ENCODE measurements at places on chromosomes 4 and X. TPM values are rescaled to one million over a fixed set of nuclear protein-coding genes. Genes with fewer than 3 reads are reported as not detected.
A peak's percentile ranks its signal among the peaks of the same experiment; 100 is the strongest.

DNA sequence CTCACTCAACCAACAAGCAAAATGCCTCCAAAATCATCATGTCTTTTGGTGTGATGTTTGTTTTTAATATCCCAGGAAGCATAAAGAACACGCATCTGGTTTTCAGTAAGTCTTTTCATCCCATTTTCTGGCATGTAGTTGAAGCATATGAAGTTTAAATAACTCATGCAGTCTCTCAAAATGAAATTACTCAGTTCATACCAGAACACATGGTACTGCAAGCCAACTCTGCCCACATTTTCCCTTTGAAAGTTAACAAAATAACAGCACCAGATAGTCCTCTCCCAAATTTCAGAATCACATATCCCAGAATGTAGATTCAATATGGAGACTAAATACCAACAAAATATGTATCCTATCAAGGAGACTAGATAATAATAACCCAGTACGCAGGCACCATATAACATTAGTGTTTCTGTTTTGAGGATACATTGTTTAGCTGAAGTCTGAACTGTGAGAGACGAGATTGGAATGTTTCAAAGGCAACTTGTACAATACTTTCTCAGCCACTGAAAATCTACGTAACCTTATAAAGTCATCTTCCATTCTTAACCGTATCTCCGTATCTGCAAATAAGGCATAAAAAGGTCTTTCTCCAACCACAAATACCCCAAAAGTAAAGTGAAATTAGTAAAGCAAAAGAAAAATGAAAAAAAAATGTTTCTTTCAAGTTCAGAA, 23.1 kb downstream of the CORIN start:
- no peak for DNase-seq

DNA sequence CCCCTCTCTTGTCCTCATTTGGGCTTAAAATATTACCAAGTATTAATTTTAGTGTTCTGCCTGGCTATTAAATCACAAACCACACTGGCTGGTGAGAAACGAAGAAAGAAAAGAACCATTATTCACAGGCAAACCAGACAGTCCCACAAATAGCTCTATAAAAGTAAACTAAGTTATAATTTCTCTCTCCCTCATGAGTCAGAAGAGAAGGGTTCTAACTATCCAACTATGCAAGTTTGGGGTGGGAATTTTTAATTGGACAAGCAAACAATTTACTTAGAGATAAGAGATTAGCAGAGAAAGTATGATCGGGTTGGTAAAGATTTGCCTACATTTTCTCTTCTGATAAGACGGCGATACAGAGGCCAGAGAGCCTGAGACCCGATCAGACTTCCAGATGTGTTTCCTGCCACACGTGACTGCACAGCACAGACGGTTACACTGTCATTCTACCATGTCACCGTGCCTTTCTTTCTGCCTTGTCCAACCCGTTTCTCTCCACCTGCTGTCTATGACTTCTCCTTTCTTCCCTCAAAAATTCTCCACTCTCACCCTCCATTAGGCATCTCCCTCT, 52.3 kb downstream of the MEPE start:
- DNase-seq, result no peak

DNA sequence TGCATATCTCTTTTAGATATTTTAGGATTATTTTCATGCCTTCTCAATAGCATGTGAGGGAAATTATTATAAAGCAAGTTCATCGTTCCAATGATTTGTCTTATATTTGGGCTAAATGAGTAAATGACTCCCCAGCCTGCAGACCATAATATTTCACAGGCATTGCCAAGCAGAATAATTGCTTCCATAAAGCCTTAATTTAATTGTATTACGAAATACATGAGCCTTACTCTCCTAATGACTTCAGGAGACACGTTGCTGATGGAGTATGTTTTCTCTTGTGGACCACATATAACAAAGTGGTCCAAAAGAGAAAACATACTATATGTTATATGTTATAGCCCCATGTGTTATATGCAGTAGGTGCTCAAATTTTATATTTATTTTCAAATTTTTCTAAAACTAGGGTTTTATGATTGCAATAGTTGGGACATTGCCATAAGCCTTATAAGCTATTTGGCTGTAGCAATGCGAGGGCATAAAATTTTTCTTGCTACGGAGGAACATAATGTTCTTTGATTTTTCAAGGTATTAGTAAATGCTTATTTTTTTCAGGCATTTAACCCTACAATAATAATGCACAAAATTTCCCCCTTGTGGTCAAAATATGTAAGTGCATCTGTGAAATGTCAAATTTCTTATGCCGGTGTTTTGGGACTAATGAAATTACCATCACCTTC, 26.2 kb upstream of the TMPRSS11D start:
- no peak for DNase-seq

GRCh38 chrX:120015145-120016067, 62.1 kb downstream of the RHOXF2B start:
- peak; percentile 3 for DNase-seq

DNA sequence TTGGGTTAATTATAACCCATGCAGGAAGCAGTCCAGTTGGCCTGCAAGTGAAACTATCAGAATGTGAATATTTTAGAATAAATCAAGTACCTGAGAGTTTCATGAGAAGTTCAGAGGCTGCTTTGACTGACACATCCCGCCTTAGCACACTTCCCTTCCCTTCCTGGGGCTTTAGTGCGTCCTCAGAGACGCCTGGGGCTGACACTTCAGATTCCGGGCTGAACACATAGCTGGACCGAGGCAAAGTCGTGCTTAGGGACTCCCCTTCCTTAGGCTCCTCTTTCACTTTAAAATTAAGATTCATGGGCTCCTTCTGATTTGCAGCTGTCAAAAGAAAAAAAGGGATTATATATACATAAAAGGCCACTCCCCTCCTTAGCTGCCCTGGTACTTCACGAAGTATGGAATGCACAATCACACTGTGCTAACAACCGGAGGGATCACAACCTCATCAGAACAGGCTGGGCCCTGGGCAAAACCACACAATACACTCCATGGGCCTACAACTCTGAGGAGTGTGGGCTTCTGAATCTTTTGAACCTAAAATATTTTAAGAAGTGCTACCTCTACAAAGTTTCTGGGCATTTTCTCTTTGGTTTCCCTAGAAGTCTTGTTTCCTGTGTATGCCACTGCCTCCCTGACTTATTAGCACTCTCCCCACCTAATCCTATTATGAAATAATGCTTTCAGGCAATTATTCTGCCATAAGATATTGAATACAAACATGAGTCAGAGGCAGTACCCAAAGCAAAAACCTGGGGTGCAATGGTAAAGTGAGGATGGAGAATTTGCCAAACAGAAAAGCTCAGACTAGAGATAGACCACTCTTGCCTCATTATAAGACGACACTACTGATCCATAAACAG, 68.2 kb downstream of the ZNF827 start:
- DNase-seq, result no peak

Gene ARHGAP36
- total RNA-seq, result not detected

DNA sequence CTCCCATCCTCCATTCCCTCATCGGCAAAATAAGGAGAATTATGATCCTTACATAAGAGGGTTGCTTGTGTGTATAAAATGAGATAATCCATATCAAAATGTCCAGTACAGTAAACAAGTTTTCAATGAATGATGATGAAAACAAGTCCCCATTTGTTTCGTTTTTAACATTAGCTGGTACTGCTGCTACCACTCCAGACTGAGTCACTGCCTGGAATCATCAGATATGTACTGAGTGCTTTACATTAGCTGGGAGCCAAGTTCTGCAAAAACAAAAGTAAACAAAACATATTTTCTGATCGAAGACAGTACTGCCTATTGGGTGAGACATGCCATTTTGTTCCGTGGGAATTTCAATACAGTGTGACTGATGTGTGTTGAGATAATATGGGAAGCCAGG, 123.2 kb upstream of the IGFBP7 start:
- DNase-seq, result no peak

DNA sequence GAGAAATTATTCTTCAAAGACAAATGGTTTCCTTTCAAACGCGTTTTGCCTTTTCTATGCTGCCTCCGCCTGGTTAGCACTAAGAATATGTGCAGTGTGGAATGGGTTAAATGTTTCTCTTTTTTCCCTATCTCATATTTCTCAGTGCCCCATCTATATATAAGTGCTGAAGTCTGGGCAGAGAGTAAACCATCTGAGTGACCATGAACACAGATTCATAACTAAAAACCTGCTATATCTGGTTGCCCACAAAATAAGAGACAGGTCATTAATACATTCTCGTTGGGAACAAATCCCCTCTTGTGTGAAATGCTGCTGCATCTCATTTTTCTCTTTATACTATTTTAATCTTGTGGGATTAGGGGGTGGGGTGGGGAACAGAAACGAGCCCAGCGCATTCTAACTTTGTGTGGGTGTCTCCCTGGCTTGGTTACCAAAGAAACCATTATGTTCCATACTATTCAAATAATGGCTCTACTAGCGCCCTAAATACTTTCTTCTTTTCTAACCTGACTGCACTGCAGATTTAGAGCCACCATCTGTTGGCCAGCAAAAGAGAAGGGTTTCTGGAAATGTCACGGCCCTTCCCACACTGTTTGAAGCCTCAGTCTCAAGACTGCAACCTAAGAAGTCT, 42.2 kb upstream of the PTCHD1 start:
- DNase-seq, result no peak

- no peak for DNase-seq
These were observed 27.8 kb downstream of the CD99L2 start for GRCh38 chrX:150870487-150871340.

Gene CFAP99
- not detected for total RNA-seq

DNA sequence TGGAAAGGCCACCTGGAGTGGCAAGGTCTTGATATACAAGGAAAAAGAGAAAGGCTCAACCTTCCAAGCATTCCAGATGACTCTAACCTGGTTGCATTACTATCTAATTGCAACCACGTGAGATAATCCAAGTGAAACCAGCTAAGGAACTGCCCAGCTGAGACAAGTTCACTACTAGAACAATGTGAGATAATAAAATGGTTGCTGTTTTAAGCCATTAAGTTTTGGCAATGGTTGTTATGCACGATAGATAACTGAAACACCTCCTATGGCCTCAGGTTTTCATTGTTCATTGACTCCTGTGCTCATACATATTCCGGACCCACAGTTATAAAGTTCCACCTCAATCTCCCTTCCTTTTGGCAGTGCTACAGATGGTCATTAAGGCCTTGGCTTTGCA, 9.2 kb upstream of the CXorf66 start:
- DNase-seq, result no peak

DNA sequence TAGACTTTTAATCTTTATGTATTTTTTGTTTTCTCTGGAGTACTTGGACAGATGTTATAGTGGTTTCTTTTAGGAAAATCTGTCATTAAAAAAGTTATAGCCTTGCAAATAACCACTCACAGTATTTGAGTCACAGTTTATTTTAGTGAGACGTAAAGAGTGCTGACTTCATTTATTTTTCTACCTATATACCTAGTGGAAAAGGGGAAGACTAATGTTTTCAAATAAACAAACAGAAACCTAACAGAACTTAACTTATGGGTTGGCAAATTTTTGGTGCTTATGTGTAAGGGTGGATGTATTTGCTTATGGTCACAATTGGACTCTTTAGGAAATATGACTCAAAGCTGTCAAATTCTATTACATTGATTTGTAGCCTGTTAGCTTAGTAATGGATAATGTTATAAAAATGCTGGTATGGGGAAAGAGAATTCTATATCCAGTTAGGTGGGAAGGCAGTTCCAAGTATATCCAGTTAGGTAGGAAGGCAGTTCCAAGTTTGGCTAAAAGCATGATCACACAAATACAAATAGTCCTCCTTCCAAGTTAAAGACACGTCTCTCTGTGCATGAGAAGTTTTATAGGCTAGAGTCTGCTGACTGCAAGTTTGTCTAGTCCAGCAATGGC, 61.9 kb downstream of the SLC9A6 start:
- DNase-seq, result no peak

Gene GPRASP1
- 3.3 TPM for total RNA-seq

- DNase-seq, result no peak
These were observed 21.7 kb downstream of the LRPAP1 start for GRCh38 chr4:3510481-3510880.

- DNase-seq, result no peak
These were observed 79.1 kb downstream of the HMX1 start for GRCh38 chr4:8792491-8792890.

Gene HMX1
- not detected for total RNA-seq

GRCh38 chr4:63325140-63325539, 1084.1 kb downstream of the TECRL start:
- no peak for DNase-seq

Gene CTAG1A
- not detected for total RNA-seq

Gene AKAP4
- not detected for total RNA-seq

Gene ZNF827
- 26.9 TPM for total RNA-seq

GRCh38 chr4:184473499-184474262, 669 bp downstream of the IRF2 start:
- DNase-seq, result peak; percentile 59

Gene FOXR2
- total RNA-seq, result not detected

GRCh38 chr4:24472161-24472510, 112.2 kb downstream of the DHX15 start:
- no peak for DNase-seq

DNA sequence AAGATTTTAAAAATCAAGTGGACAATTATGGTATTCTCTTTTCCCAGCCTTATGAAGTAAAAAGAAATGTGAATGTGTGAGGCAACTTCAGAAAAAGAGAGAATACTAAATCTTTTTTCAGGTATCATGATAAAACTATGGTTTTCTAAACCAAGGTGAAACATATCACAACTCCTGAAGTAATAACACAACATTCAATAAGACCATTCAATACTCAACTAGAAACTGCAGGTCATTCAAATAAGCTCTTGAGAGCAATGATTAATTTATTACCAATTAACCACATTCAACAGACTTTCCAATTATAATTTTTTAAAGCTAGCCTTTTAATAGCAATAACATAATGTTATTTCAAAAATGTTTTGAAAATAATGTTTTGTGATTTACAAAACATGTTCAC, 35.8 kb downstream of the SLC10A7 start:
- no peak for DNase-seq

DNA sequence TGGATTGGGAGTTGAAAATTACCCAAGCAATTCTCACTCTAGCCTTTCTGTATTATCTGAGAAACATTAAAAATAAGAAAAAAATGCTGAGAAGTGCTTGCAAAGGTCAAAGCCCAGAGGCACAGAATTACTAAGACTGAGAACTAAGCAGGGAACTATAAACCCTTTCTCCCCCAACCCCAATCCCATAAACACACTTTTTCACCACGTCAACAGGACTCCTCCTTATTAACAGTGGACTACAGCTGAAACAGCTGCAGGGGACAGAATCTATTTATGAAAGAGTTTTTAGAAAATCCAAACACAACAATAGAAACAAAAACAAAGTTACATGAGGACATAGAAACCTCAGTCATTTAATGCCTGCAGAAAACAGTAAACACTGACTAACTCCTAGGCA, 984.1 kb downstream of the TRAM1L1 start:
- no peak for DNase-seq

Gene VEGFC
- not detected for total RNA-seq

Gene SLITRK2
- total RNA-seq, result not detected

Gene DUSP9
- total RNA-seq, result 0.91 TPM

GRCh38 chr4:2482192-2482591, 13.3 kb downstream of the RNF4 start:
- no peak for DNase-seq

GRCh38 chr4:126230269-126230668, 915.5 kb downstream of the FAT4 start:
- DNase-seq, result no peak

GRCh38 chr4:71772592-71772991, 11.3 kb downstream of the GC start:
- DNase-seq, result no peak

- DNase-seq, result no peak
These were observed 43.2 kb downstream of the DCAF8L2 start for GRCh38 chrX:27633328-27633727.

- peak; percentile 19 for DNase-seq
These were observed 97.7 kb upstream of the PTPN13 start for GRCh38 chr4:86496094-86497080.

Gene CXorf49
- total RNA-seq, result not detected
